H9 (cell line): ENCODE measurements at places on chromosomes 6 and 20. TPM values are rescaled to one million over a fixed set of nuclear protein-coding genes. Genes with fewer than 3 reads are reported as not detected.
A peak's percentile ranks its signal among the peaks of the same experiment; 100 is the strongest.

- H3K4me3 ChIP-seq: no peak overlapping the region
- DNase-seq: no peak
- no peak overlapping the region for H3K27ac ChIP-seq
- H3K27me3 ChIP-seq: 0 out of 2 replicates have a peak, but pooled peaks cover 3% of the 10 kb centered on the region
Measured at GRCh38 chr6:44332585-44332984, 9.9 kb upstream of the SPATS1 start.

GRCh38 chr6:14383393-14384174, 266.0 kb downstream of the CD83 start:
- peak overlapping the region; percentile 12 for H3K27ac ChIP-seq
- no peak for DNase-seq
- peaks cover 24% of the 10 kb centered on the region for H3K4me1 ChIP-seq
- H3K4me3 ChIP-seq: no peak overlapping the region
- no peaks in the 10 kb centered on the region for H3K36me3 ChIP-seq

GRCh38 chr20:63061051-63061770, 54.4 kb upstream of the BHLHE23 start:
- H3K4me1 ChIP-seq: no peaks in the 10 kb centered on the region
- peak; percentile 23 for DNase-seq
- H3K27me3 ChIP-seq: no peaks in the 10 kb centered on the region; the same call in 1 of the 2 replicates
- no peaks in the 10 kb centered on the region for H3K36me3 ChIP-seq
- no peak overlapping the region; the same call in 2 of the 3 replicates for H3K4me3 ChIP-seq
- H3K27ac ChIP-seq: no peak overlapping the region

FILIP1 gene
- 8.6 and 10.5 TPM in 2 replicates for total RNA-seq

DNA sequence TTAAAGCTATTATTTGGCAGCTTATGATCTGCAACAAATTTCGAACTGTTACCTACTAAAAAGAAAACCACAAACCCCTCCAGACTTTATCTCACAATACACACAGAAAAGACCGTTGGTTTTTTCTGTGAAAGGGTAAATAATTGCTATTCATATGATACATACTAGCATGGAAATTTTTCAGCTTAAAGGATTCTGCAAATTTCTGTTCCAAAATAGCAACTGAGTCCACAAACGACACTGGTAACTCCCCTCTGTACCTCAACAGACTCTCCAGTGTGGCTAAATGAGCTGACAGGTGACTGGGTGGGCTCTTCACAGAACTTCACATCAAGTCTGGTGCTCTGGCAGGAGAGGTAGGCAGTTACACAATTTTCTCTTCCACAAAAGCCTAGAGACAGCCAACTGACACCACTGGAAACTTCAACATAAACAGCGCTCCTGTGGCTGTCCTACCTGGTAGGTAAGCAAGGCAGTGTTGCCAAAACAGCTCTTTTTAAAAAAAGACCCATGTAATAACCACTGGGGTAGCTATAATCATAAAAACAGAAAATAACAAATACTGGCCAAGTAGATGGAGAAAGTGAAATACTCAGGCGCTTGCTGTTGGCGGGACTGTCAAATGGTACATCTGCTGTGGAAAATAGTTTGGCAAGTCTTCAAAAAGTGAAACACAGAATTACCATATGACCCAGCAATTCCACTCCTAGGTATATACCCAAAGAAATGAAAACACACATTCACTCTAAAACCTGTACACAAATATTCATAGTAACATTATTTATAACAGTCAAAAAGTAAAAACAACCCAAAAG, 37.8 kb downstream of the ELOVL5 start:
- H3K27me3 ChIP-seq: no peaks in the 10 kb centered on the region
- peaks cover 8% of the 10 kb centered on the region; the same call in 1 of the 2 replicates for H3K4me1 ChIP-seq
- H3K36me3 ChIP-seq: peaks cover 14% of the 10 kb centered on the region
- H3K27ac ChIP-seq: no peak overlapping the region
- H3K4me3 ChIP-seq: no peak overlapping the region

DNA sequence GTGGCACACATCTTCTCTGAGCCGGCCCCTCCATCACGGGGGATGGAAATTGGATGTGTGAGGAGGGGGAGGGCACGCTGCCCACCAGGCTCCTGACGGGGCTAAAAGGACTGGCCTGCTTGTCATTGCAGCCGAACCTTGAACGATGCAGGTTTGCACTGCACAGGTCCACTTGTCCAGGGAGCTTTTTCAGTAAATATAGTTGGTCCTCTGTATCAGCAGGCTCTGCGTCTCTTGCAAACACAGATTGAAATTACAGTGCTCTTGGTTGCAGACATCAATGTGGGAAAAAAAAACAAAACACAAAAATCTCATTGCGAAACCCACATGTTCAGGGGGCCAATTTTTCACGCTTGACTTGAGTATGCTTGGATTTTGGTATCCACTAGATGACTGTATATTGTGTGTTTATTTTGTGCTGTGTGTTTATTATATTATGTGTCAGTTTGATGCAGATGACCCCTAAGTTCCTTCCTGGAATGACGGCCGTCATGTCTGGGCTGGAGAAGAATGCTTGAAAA, 29.2 kb downstream of the ERMARD start:
- H3K36me3 ChIP-seq: peaks cover 20% of the 10 kb centered on the region
- DNase-seq: no peak
- H3K27ac ChIP-seq: no peak overlapping the region
- no peaks in the 10 kb centered on the region for H3K27me3 ChIP-seq
- no peaks in the 10 kb centered on the region for H3K4me1 ChIP-seq

DNA sequence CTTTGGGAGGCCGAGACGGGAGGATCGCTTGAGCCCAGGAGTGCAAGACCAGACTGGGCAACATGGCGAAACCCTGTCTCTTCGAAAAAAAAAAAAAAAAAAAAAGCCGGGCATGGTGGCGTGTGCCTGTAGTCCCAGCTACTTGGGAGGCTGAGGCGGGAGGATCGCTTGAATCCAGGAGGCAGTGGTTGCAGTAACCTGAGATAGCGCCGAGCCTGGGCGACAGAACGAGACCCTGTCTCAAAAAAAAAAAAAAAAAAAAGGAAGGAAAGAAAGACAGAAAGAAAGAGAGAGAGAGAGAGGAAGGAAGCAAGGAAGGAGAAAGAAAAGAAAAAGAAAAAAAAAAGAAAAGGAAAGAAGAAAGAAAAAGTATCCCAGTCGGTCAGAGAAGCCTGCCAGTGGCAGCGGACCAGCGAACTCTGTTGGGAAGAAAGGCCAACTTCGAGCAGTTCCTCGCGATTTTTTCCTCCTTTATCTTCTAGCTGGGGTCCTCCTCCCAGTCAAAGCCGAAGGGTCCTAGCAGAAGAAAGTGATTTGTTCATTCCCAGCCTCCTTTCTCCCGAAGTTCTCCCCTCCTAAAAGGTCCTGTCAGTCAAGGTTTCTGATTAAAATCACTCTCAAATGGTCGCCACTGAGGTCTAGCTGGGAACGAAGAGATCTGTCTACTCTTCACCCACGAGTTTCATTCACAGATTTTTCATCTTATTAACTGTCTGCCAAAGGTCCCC, 2.4 kb upstream of the SYCP2L start:
- no peak overlapping the region for H3K4me3 ChIP-seq
- H3K36me3 ChIP-seq: no peaks in the 10 kb centered on the region
- DNase-seq: peak; percentile 38
- H3K27ac ChIP-seq: no peak overlapping the region
- no peaks in the 10 kb centered on the region for H3K4me1 ChIP-seq

DNA sequence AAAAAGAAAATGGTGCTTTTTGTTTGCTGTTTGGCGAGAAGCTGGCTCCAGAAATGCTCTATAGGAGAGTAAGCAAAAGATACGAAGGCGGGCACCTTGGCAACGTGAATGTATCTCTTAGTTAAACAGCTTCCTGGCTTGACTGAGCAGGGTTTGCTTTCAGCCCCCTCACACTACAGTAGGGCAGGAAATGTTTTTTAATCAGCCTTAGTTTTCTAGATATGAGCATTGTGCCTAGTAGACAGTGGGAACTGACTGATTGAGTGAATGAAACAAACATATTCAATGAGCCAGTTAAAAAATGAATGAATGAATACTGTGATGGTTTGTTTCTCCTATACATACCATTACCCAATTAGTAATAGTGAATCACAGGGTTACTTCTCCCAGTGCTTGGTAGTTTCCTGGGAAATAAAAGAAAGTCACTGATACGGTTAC, 19.9 kb downstream of the CAP2 start:
- DNase-seq: no peak
- no peak overlapping the region for H3K27ac ChIP-seq
- no peak overlapping the region for H3K4me3 ChIP-seq
- peaks cover 11% of the 10 kb centered on the region for H3K36me3 ChIP-seq
- peaks cover 4% of the 10 kb centered on the region; the same call in 1 of the 2 replicates for H3K4me1 ChIP-seq

ROMO1 gene
- total RNA-seq: 204 and 207 TPM in 2 replicates

- no peak overlapping the region for H3K4me3 ChIP-seq
- no peaks in the 10 kb centered on the region for H3K4me1 ChIP-seq
- no peaks in the 10 kb centered on the region for H3K36me3 ChIP-seq
- no peak for DNase-seq
Measured at GRCh38 chr6:142744836-142745235, 200.1 kb downstream of the HIVEP2 start.

DNA sequence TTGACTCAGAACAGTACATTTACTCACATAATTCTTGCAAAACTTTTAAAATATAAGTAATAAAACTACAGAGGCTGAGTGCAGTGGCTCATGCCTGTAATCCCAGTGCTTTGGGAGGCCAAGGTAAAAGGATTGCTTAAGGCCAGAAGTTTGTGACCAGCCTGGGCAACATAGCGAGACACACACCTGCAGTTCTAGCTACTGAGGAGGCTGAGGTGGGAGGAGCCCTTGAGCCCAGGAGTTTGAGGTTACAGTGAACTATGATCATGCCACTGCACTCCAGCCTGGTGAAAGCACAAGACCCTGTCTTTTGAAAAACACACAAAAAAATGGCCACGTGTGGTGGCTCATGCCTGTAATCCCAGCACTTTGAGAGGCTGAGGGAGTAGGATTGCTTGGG, 21.8 kb upstream of the MYO6 start:
- no peak overlapping the region for H3K4me3 ChIP-seq
- no peak overlapping the region for H3K27ac ChIP-seq
- H3K27me3 ChIP-seq: no peaks in the 10 kb centered on the region
- H3K4me1 ChIP-seq: no peaks in the 10 kb centered on the region
- DNase-seq: no peak

PKIB gene
- total RNA-seq: 44.7 and 46.5 TPM in 2 replicates
